CD8-positive, alpha-beta T cell (primary cell): ENCODE measurements at places on chromosomes 16 and 17.

- DNase-seq: no peak
Measured at GRCh38 chr17:41315814-41316445, 420 bp upstream of the KRTAP17-1 start.

DNA sequence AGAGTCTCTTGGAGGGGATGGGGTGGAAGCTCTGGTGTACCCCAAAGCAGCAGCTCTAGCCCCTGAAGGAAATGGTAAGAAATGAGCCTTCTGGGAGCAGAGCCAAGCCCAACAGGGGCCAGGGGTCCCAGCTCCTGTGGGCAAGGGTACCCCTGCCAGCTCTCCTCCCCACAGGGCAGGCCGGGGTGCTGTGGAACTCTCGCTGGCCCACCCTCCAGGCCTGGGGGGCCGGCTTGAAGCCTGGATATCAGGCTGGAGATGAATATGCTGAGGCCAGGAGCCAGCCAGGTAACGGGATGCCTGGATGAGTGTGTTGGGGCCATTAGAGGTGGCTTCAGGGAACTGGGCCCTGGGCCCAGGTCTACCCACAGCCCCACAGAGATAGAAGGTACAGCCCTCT lies 12.2 kb upstream of the CLDN9 start:
- no peak for DNase-seq

DNA sequence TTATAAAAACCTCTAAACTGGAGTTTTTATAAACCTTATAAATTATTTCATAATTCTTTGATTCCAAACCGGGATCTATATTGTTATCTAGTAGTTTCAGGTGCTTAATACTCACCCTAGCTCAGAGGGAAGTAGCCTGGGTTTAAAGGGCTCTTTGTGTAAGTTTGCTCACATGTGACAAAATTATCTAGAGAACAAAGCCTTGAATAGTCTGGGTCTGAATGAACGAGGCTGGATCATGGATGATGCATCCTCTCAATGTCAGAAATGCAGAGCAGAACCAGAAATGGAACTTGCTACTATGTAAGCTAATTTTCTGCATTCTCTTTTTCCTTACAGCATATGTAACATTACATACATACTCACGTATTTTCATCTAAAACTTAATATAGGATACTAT lies 103.9 kb upstream of the NETO2 start:
- DNase-seq: no peak

DNA sequence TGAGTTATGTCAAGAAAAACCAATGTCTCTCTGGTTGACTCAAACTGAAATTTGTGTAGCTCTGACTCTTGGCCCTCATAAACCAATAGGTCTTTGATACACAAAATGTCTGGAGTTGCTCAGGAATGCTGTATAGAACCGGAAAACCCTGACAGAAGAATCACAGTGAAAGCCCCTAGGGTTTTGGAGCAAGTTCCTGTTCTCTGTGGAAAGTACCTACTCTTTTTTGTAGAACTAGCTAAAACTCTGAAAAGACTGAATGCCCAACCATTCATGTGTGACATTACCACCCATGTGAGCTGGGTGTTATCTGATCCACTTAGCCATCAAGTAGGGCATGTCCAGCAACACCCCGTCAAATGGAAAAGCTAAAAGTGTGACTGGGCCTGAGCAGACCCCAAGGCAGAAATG lies 28.8 kb downstream of the CCL4 start:
- no peak for DNase-seq

- DNase-seq: no peak
Measured at GRCh38 chr16:77938913-77939312, 83.4 kb upstream of the CLEC3A start.

GRCh38 chr16:18050234-18050633 lies 286.3 kb downstream of the NPIPA8 start:
- no peak for DNase-seq

DNA sequence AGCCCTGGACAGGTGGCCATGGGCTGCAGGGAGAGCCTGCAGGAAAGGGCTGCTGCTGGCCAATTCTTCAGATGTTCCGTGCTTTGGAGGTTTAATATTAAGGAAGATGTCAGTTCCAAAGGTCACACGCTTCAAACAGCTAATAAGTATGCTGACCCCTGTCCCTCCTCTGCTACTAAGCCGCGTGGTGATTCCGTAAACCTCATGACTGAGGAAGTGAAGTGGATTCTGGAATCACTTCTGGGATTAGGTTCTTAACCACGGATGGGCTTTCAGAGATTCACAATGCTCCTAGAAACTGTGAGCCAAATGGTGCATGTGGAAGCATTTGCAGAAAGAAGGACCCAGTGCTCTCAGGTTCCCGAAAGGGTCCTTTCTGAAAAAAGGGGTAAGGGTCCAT lies 28.5 kb upstream of the ERN1 start:
- no peak for DNase-seq

- DNase-seq: no peak
Measured at GRCh38 chr16:57244463-57244766, 644 bp upstream of the ARL2BP start.

GRCh38 chr17:4588898-4589625 lies 4.7 kb downstream of the SMTNL2 start:
- no peak for DNase-seq

- DNase-seq: no peak
Measured at GRCh38 chr17:42061646-42062487, 11.5 kb upstream of the C17orf113 start.

- DNase-seq: no peak
Measured at GRCh38 chr16:1224558-1224957, 510 bp downstream of the TPSG1 start.

- DNase-seq: no peak
Measured at GRCh38 chr16:87971933-87972332, 20.7 kb downstream of the BANP start.

GRCh38 chr17:33952425-33952824 lies 302.7 kb upstream of the CCL2 start:
- DNase-seq: no peak

DNA sequence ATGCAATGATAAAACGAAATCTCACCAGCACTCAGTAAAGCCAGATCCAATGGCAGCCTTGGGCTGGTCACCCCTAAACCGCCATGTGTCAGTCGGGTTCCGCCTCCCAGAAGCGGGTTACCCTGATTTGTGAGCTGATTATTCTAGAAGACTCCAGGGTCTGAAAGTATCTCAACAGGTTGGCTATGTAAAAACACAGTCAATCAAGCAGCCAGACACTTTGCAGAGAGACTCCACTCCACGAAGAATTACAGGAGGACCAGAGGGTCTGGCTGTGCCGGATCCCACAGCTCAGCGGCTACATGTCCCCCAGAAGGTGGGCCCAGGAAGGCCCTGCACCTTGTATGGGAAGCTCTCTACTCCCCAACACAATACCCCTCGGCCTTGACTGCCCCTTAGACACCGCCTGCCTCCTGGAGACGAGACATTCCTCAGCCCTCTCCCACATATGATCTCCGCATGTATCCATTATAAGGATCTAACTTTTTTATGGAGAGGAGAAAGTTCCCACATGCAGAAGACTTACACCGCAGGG lies 23.3 kb downstream of the ZFHX3 start:
- no peak for DNase-seq
